ENCODE measurements at places on chromosomes 3 and 15.

DNA sequence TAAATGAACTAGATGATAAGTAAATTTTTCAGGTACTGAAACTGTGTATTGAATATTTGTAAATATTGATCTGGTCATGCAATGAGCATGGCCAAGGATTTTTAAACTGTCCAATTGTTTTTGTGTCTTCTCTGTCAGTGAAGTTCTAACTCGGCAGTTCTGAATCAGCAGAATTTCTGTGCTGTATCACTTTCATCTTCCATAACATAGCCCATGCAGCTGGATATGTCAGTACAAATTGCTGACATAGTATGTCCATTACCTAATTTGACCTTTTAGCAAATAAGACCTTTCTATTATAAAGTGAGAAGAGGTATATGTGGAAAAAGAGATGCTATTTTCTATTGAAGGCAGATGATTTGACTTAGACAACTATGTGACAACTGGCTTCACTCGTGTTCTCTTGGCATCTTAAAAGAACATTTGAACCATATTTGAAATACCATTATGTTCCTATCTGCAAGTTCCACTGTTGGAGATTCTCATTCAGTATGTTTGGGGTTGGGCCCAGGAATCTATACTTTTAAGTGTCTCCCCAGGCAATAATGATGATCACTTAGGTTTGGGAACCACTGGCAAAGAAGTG is 90.4 kb downstream of the CMSS1 start:
- H3K27me3 ChIP-seq, result no peaks in the 10 kb centered on the region
- H3K4me3 ChIP-seq, result no peak overlapping the region
- H3K36me3 ChIP-seq, result no peaks in the 10 kb centered on the region
- no peaks in the 10 kb centered on the region for H3K4me1 ChIP-seq

- DNase-seq, result no peak
- no peaks in the 10 kb centered on the region for H3K4me1 ChIP-seq
- H3K27ac ChIP-seq, result no peak overlapping the region
- no peak overlapping the region for H3K4me3 ChIP-seq
- H3K27me3 ChIP-seq, result no peaks in the 10 kb centered on the region
- no peaks in the 10 kb centered on the region for H3K36me3 ChIP-seq
Observed at GRCh38 chr3:109050591-109051167, 67.3 kb downstream of the MORC1 start.

DNA sequence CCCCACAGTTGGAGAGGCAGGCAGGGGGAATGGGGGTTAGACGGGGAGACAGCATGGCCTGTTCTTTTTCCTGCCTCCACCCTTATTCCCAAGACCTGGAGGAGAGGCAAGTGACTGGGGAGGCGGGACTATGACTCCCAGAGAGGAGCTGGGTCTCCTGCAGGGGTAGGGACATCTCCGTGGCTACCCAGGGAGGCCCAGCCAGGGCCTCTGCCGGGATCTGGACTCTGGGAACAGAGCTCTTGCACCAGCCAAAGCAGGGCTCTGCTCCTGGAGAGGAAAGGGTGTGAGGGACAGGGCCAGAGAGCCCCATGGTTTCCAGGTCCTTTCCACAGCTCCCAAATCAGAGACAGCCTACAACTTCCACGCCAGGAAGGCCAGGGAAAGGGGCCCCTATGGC is 22.8 kb downstream of the CFAP100 start:
- no peak overlapping the region for H3K4me3 ChIP-seq
- peaks cover 79% of the 10 kb centered on the region for H3K27me3 ChIP-seq
- H3K4me1 ChIP-seq, result no peaks in the 10 kb centered on the region
- H3K27ac ChIP-seq, result no peak overlapping the region

DNA sequence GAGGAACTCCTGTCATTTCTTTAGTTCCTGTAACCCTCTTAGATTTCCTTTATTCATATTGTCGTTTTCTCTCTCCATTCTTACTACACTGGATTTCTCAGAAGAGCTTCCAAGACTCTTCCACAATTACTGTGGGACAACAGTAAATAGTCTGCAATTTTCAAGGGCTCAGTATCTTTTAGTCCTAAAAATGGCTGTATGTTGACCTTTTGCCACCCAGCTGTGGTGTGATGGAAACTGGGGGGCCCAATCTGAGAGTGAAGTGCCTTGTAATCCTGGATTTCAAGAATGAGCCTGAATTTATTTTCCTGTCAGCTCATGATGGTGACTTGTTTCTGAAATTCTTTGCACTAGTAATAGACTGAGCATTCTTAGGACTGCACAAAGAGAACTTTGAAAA is 277.6 kb upstream of the RASGRP1 start:
- no peaks in the 10 kb centered on the region for H3K27me3 ChIP-seq
- H3K4me1 ChIP-seq, result no peaks in the 10 kb centered on the region
- H3K36me3 ChIP-seq, result no peaks in the 10 kb centered on the region
- H3K4me3 ChIP-seq, result no peak overlapping the region
- DNase-seq, result no peak

GRCh38 chr15:48253172-48253571 is 47.1 kb downstream of the SLC12A1 start:
- no peaks in the 10 kb centered on the region for H3K27me3 ChIP-seq
- no peak for DNase-seq
- H3K27ac ChIP-seq, result no peak overlapping the region

DNA sequence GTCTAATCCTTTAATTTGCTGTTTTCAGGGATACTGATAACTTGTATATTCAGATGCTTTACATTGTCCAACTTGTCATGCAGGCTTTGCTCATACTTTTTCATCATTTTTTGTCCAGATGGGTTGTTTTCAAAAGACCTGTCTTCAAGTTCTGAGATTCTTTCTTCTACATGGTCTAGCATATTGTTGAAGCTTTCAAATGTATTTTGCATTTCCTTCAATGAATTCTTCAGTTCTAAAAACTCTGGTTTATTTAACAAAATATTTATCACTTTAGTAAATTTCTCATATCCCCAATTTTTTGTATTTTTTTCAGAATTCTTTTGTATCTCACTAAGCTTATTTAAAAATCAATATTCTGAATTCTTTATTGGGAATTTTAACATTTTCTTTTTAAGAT is 388.3 kb upstream of the IL12A start:
- H3K4me3 ChIP-seq, result no peak overlapping the region
- no peak overlapping the region for H3K27ac ChIP-seq
- no peaks in the 10 kb centered on the region for H3K27me3 ChIP-seq
- H3K36me3 ChIP-seq, result no peaks in the 10 kb centered on the region
- DNase-seq, result no peak

DNA sequence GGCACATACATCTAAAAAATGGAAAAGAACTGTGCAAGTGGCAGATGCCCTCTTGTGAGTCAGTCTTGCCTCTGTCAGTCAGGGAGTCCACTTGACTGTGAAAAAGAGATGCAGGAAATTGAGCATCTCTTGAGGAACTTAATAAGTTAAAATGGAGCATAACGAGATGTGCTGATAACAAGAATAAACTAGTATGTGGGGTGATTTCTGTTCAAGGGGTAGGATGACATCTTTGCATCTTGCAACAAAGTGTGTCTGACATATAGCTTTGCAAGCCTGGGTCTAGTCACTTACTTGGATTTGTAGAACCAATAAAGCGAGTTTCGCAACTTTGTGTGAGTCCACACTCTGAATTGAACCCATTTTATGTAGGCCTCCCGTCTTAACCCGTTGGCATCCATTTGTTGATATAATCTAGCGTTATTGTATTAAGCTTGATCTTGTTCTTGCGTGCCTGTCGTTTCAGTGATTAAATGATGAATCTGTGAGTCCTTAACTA is 2.2 kb downstream of the USP3 start:
- H3K36me3 ChIP-seq, result no peaks in the 10 kb centered on the region
- H3K27me3 ChIP-seq, result no peaks in the 10 kb centered on the region
- H3K4me3 ChIP-seq, result no peak overlapping the region
- H3K27ac ChIP-seq, result peak overlapping the region; percentile 100

DNA sequence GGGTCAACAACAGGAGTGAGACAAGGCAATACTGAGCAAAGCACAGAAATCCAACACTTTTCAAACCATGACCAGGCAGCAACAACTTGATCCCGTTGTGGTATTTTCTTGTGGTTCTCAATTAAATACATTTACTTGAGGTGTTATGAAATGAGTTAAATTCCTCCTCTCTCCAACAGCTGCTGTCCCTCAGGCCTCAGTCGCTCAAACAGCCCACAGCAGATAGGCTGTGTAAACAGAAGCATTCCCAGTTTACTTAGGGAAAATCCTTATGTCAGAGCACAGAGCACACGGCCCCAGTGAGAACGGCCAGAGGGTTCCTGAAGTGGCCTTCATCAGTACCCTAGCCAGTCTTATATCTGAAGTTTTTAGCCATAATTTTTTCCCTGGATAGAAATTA is 359.9 kb downstream of the AGBL1 start:
- H3K27ac ChIP-seq, result no peak overlapping the region
- no peaks in the 10 kb centered on the region for H3K4me1 ChIP-seq
- no peaks in the 10 kb centered on the region for H3K27me3 ChIP-seq
- no peaks in the 10 kb centered on the region for H3K36me3 ChIP-seq

GRCh38 chr3:190862209-190863118 is at the start of gene GMNC:
Gene GMNC (minus strand): TSS chr3:190862694. CDS start chr3:190862615, 79 bp downstream.
- peaks cover 57% of the 10 kb centered on the region for H3K27me3 ChIP-seq
- H3K4me1 ChIP-seq, result no peaks in the 10 kb centered on the region

DNA sequence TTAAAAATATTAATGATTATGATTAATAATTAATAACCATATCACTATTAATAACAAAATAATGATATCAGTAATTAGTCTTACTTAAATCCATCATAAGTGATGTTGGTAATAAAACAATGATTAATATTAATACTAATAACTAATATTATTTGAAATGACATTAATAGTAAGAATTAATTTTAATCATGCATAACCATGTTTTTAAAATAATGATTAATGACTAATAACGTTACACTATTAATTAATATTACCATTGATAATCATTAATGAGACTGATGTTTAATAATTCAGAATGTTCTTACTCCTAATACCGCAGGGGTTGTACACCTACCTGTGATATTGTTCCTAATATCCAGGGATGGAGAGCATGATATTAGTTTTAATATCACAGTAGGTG is 53.4 kb upstream of the FRG2C start:
- DNase-seq, result no peak
- H3K4me3 ChIP-seq, result no peak overlapping the region
- no peak overlapping the region for H3K27ac ChIP-seq
- no peaks in the 10 kb centered on the region for H3K27me3 ChIP-seq

GRCh38 chr3:312160-312733 is 115.7 kb downstream of the CHL1 start:
- no peaks in the 10 kb centered on the region for H3K4me1 ChIP-seq
- H3K27me3 ChIP-seq, result peaks cover 12% of the 10 kb centered on the region

GRCh38 chr3:78845605-78846004 is 922.2 kb downstream of the ROBO1 start:
- H3K27me3 ChIP-seq, result no peaks in the 10 kb centered on the region
- H3K4me3 ChIP-seq, result no peak overlapping the region
- no peaks in the 10 kb centered on the region for H3K4me1 ChIP-seq
- H3K36me3 ChIP-seq, result no peaks in the 10 kb centered on the region
- DNase-seq, result no peak

All from left lung (tissue), 14 donors.